A549 treated with GW870086 at 1 μM for 4 hours (cell line): ENCODE measurements at places on chromosomes 5 and 9. TPM values are rescaled to one million over a fixed set of nuclear protein-coding genes. Genes with fewer than 3 reads are reported as not detected.

DNAJB5 gene
- 7.7 to 9.8 TPM (median 9.6 TPM) in 5 replicates for total RNA-seq

ADAMTSL1 gene
- total RNA-seq, result 0.07 to 0.10 TPM (median 0.08 TPM) in 3 of 5 replicates, not detected in the others

OR13C5 gene
- total RNA-seq, result not detected in 5 replicates

PCDHB16 gene
- total RNA-seq, result 0.05 to 0.15 TPM (median 0.06 TPM) in 4 of 5 replicates, not detected in the other

GRK6 gene
- total RNA-seq, result 18.6 to 27.2 TPM (median 25.2 TPM) in 5 replicates

CCDC192 gene
- total RNA-seq, result not detected in 5 replicates

TLR4 gene
- 0.08 to 0.16 TPM (median 0.10 TPM) in 5 replicates for total RNA-seq
